ENCODE measurements at places on chromosomes 1 and 21. TPM values are rescaled to one million over a fixed set of nuclear protein-coding genes. Genes with fewer than 3 reads are reported as not detected.

The SH2D5 gene
- total RNA-seq = 14.3 TPM

The TNNI3K gene
- not detected for total RNA-seq

The TMIGD3 gene
- total RNA-seq = not detected

The EDN2 gene
- 3.3 TPM for total RNA-seq

The ADCY10 gene
- 0.08 TPM for total RNA-seq

The CFHR3 gene
- total RNA-seq = 0.23 TPM
